ENCODE measurements at places on chromosomes 5 and 9.

DNA sequence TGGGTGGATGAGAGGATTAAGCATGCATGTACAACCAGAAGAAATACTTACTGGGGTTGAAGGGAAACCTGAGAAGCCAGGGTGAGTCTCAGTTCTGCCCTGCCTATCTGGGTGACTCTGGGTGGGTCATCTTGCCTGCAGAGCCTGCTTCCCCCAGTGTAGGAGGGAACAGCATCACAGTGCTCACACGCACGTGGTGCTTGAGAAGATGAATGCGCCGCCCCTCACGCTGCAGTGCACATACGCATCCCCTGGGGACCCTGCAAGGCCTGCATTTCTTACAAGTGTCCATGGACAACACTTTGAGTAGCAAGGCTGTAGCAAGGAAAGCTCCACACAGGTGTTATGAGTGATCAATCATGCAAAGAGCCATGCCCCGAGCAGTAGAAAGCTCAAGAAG, 18.7 kb upstream of the GABBR2 start:
- no peak for DNase-seq

GRCh38 chr9:108603141-108603540, 252.6 kb downstream of the ACTL7B start:
- DNase-seq, result no peak

GRCh38 chr5:154757814-154758406, 2.7 kb downstream of the LARP1 start:
- no peak for DNase-seq

DNA sequence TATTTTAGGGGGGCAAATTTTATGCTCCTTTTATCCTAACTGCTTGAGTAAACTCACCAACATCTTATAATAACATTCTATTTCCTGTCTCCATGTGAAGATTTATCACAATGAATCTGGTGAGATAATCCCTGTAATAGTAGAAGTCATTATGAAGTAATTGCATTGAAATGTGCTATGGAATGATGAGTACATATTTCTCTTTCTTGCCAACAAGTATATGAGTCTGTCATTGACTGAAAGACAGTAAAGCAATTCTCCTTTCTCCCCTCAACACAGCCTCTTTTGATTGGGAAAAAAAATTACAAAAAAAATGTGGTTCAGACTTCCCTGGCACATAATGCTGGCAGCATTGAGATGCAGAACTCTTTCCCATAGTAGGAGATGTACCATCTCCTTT, 459.2 kb upstream of the RGMB start:
- peak; percentile 83 for DNase-seq

DNA sequence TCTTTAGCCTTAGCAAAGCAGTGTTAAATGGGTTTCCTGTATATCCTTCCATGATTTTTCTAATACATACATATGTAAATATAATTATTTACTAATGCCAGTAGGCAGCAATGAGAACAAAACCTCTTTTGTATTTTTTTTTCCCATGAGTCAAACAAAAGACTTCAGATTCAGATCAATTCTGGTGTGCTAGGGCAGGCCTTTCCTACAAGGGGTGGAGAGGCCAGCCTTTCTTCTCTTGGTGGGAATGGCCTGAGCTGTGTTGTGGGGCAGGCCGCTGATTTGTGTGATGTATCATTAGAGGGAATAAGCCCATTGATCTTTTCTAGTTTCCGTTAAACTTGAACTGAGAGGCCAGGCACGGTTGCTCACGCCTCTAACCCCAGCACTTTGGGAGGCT, 115.5 kb upstream of the DMRT1 start:
- DNase-seq, result no peak

DNA sequence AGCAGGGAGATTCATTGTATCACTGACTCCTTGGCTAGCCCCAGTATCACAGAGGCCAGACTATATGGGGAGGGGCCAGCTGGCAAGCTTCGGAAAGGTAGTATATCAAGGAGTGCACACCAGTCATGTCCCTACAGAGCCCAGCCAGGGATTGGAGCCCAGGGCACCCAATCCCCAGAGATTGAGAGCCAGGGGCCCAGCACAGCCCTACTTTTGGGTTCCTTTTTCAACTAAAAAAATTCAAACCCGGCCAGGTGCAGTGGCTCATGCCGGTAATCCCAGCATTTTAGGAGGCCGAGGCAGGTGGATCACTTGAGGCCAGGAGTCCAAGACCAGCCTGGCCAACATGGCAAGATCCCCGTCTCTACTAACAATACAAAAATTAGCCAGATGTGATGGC, 5.4 kb upstream of the MYORG start:
- no peak for DNase-seq

DNA sequence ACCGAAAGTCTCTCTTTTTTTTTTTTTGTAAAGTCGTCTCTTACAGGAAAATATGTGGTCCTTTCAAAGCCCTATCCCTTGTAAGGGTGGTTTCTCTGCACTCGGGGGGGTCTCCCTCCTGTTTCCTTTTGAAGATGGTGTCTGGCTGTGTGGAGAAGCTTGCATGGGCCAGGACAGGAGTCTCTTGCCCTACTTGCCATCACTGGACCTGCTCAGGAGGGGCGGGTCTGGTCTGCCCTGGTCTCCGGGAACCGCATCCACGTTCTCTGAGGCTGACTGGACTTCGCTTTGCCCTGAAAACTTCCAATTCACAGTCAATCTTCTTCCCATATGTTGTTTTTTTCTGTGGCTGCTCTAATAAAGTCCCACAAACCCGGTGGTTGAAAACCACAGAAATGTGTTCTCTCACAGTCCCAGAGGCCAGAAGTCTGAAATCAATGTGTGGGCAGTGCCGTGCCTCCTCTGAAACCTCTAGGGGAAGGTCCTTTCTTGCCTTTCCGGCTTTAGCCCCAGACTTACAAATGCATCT, 92.9 kb upstream of the IER5L start:
- DNase-seq, result peak; percentile 92

DNA sequence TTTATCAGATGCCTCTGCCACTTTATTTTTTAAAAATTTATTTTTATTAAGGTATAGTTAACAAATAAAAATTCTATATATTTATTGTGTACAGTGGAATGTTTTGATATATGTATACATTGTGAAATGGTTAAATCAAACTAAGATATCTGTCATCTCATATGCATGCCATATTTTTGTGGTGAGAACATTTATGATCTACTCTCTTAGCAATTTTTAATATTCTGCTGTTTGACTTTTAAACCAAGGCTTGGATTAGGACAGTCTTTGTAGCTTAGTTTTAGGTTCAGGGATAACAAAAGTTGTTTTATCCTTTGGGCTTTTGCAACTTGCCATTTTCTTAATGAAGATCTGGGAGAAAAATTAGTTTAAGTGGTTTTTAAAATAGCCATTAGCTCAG, 46.0 kb upstream of the CDKN2B start:
- no peak for DNase-seq

GRCh38 chr9:116504081-116504480, 183.0 kb upstream of the TRIM32 start:
- DNase-seq, result no peak

- peak; percentile 75 for DNase-seq
Observed at GRCh38 chr5:181221792-181222629, 1.1 kb upstream of the TRIM41 start.

DNA sequence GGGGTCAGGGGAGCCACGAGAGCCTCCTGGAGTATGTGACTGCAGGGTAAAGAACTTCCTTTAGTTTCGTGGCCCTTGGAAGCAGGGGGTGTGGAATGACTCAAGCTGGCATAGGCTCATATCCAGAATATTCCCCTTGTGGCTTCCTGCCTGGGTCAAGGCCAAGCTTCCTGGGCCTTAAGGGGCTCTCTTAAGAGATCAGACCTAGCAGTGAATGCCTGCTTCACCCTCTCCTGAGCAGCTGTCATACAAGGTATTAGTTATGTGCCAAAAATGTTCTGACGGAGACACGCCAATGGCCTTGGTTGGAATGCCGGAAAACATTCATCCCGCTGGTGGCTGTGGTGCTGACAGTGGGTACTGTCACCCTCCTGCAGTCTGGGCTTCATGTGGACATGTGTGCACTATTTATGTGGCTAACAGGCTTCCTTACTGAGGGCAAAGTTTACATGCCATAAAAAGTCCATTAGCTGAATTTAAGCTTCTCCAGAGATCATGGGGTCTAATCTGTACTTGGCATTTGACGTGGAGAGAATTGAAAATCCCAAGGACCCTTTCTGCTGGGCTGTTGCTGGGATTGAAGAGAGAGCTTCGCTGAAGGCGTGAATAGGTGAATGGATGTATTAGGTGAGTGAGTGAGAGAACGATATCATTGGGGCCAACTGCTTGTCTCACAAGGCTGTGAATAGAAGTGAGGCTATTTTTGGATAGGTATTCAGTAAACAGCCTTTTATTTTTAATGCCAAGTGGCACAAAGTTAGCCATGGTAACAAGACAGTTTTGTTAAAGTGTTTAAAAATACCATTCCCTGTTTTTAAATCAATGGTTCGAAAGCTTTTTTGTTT, 156.8 kb downstream of the MACROH2A1 start:
- DNase-seq, result no peak

DNA sequence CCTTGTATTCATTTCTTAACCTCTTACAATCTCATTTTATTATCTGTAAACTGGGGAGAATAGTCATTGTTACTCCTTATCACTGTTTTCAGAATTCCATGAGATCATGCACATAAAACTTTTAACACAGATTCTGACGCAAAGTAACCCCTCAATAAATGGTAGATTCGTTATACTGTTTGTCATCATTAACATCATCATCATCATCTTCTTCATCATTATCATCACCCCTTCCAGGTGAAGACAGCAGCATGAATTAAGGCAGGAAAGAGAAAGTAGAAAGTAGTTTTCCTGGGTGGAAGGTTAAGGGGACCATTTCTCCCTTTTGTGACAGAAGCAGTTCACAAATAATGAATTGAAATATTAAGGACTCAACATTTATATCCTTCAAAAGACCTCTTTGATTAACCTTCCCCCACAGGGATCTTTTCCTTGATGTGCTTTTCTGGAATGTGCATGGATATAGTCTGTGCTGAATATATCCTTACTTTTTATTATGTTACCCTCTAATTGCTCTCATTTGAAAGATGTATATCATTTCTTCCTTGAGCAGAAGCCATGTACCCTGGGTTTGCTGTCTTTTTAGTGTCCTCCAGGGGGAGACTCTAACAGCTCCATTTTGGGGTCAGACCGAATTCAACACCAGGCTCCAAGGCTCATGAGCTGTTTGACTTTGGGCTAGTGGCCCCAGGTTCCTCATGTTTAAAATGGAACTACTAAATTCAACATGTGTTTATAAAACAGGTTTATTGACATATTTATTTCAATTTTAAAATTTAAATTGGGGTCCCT, 1029.9 kb upstream of the WWC1 start:
- no peak for DNase-seq

DNA sequence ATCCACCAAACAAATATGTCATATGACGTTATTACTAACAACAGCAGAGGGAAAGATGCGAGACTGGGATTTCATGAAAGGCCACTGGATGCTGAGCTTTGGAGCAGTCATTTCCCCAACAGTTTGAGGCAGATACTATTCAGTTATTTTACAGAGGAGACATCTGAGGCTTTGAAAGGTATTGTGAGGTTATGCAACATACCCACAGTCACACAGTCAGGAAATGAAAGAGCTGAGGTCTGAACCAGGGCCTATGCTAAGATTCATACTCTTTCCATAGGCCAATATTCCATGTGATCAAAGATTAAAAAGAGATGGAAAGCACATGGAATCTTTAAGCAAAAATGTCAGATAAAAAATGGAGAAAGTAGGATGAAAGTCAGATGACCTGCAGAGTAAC, 63.0 kb downstream of the LPAR1 start:
- DNase-seq, result no peak

DNA sequence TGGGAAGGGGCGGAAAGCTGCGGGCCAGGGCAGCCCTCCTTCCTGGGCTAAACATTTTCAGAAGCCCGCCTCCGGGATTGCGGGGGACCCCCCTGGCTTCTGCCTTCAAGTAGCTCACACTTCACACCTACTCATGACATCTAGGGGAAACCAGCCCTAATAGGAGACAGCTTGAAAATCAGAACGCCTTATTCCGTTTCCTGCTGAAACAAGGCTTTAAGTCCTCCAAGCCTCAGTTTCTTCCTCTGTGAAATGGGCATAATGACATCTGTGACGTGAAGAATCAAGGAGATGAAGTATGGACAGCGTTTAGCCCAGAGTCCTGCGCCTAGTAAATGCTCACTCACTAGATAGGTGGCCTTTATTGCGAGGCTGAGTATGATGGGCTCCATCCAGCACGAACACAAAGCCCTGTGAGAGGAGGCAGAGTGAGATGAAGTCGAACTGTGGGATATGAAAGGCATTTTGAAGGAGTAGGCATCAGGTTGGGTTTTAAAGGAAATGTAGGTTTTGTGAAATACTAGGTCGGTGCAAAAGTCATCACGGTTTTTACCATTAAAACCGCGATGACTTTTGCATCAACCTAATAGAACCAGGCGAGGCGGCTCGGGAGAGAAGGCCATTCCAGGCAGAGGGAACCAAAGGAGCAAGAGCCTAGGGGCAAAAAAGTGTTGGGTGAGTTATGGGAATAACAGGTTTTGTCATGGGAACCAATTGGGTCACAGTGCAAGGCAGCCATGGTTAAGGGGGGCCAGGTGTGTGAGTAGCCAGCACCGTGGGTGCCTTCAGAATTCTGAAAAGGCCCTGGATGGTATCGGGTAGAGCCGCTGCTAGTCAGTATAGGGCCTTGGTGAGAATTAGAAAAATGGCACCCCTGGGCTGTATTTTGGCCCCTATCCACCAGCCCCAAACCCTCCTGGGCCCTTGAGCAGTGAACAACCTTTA, 1.0 kb upstream of the TSC1 start:
- DNase-seq, result no peak

GRCh38 chr9:89360465-89360864, 42.2 kb downstream of the SECISBP2 start:
- no peak for DNase-seq

DNA sequence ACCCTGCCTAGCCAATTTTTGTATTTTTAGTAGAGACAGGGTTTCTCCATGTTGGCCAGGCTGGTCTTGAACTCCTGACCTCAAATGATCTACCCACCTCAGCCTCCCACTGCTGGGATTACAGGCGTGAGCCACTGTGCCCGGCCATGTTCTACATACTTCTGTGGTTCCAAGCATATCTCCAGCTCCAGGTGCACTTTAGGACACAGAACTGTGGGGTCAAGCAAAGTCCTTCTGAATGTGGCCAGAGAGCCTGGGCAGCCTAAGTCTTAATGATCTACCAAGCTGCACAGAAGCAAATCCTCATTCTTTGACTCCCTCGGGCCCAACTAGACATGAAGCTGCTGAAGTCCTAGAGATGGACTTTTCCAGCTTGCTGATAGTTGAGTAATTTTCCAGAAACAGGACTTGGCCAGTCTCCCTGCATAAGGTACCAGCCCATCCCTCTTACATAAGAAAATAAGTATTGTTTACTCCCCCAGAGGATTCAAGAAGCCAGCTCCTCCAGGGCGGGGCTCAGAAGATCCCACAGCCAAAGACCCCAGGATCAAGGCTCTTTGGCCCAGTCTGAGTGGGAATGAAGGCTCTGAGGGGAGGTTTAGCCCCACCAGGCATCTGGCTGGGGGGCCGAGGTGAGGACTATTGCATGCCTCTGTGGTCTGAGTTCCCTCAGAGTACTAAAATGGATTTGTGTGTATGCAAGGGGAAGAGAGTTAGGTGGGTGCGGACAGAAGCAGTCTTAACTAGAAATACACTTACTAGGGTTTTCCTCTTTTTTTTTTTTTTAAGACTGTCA, 8.7 kb downstream of the CLTB start:
- no peak for DNase-seq
